Activated CD8-positive, alpha-beta T cell treated with anti-CD3 and anti-CD28 coated beads, Interleukin-2, amount 10 ng/mL, durations not matched to agents 7 days and 5 days (primary cell): ENCODE measurements at places on chromosomes 7 and 10. TPM values are rescaled to one million over a fixed set of nuclear protein-coding genes. Genes with fewer than 3 reads are reported as not detected.

Gene FAM13C
- total RNA-seq, result not detected

Gene CDC14C
- not detected for total RNA-seq

Gene AKR1C4
- not detected for total RNA-seq

Gene STK31
- total RNA-seq, result not detected

Gene NEUROD6
- not detected for total RNA-seq

Gene CC2D2B
- 0.34 TPM for total RNA-seq

GRCh38 chr10:76281659-76282058 lies 850.2 kb downstream of the LRMDA start:
- no peaks in the 10 kb centered on the region for H3K4me1 ChIP-seq
- no peak for DNase-seq
- H3K27me3 ChIP-seq, result no peaks in the 10 kb centered on the region

DNA sequence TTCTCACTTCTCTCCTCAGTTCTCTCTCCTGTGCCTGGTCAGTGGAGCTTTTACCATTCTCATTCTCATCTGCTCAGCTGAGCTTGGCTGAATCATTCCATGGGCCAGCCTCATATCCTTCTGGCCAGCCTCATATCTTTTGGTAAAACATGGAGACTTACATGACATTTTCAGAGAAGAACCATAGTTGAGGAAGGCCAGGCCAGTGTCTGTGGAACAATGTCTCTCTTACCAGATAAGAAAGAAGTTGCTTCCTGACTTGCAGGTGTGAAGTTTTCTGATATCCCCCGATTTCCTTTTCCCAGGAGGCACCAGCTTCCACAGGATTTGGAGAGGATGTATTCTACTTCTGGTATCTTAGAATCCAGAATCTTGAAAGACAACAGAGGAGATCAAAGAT lies 24.7 kb downstream of the ST7 start:
- H3K4me1 ChIP-seq, result no peaks in the 10 kb centered on the region
- H3K4me3 ChIP-seq, result no peak overlapping the region
- DNase-seq, result no peak
- no peak overlapping the region for H3K27ac ChIP-seq
- H3K27me3 ChIP-seq, result no peaks in the 10 kb centered on the region
- H3K36me3 ChIP-seq, result no peaks in the 10 kb centered on the region

DNA sequence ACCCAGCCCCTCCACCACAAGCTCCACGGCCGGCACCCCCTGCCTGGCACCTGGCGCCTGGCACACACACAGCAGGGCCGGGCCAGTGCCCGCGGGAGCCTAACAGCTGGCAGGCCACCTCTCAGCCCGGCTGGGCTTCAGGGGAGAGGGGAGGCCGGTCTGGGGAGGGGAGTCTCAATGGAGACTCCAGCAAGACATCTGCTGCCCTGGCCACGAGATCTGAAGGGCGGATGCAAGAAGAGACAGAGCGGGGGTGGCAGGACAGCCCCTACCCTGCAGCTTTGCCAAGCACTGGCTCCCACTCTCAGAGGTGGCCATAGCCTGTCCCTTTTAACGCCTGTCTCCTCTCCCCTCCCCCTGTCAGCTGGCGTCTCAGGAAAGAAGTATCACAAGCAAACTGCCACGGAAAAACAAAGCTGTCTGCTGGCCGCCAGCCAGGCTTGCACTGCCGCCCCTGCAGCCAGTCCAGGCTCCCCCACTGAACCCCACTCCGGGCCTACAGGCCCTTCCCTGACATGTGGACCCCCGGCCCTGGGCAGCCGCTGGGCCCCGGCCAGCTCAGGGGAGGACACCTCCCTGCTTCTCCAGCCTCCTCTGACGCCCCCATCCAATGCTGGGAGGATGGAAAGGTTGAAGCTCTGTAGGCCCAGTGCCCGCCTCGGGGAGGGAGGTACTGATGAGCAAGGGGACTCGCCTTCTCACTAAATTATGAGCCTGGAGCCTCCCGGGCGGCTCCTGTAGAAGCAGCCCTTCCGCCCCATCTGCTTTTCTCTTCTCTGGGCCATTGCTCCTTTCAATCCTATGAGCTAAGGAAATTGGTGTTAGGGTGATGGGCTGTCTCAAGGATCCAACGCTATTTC lies 178.4 kb downstream of the ARHGAP12 start:
- no peak overlapping the region for H3K4me3 ChIP-seq
- DNase-seq, result no peak
- H3K4me1 ChIP-seq, result peaks cover 17% of the 10 kb centered on the region
- no peaks in the 10 kb centered on the region for H3K27me3 ChIP-seq
- H3K36me3 ChIP-seq, result no peaks in the 10 kb centered on the region
- H3K27ac ChIP-seq, result no peak overlapping the region

DNA sequence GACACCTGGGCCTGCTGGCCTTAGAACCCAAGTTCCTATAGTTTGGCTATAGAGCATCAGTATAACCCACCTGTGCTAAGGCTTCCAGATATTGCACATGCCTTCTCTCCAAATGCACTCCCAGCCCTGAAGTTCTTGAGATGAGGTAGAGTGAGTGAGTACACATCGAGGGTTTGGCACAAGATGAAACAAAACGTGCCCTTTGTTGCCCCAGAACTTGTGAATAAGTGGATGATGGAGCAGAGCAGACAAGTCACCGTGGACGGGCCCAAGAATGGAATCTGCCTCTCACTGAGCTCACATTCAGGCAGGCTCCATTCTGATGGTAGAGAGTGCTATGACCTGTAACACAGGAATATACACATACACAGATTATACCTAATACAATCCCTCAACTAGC lies 73.0 kb upstream of the STK17A start:
- no peak overlapping the region for H3K27ac ChIP-seq
- peaks cover 17% of the 10 kb centered on the region for H3K27me3 ChIP-seq
- H3K4me1 ChIP-seq, result peaks cover 4% of the 10 kb centered on the region
- no peak for DNase-seq
- H3K36me3 ChIP-seq, result no peaks in the 10 kb centered on the region

DNA sequence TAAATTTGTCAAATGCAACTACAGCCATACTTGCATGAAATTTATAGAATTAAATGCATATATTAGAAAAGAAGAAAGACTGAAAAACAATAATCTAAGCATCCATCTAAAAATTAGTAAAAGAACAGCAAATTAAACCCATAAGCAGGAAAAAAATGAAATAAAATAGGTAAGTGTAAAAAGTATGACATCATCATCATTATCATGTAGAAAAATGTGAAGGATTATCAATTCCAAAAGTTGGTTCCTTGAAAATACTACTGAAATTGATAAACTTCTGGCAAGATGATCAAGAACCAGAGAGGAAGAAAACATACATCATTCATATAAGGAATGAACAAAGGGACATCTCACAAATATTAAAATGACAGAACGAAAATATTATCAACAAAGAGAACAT lies 19.6 kb upstream of the HECW1 start:
- DNase-seq, result no peak
- H3K27me3 ChIP-seq, result peaks cover 12% of the 10 kb centered on the region
- no peaks in the 10 kb centered on the region for H3K4me1 ChIP-seq
- no peak overlapping the region for H3K4me3 ChIP-seq

- no peaks in the 10 kb centered on the region for H3K4me1 ChIP-seq
- no peak for DNase-seq
- H3K4me3 ChIP-seq, result no peak overlapping the region
- no peak overlapping the region for H3K27ac ChIP-seq
- H3K36me3 ChIP-seq, result no peaks in the 10 kb centered on the region
- peaks cover 27% of the 10 kb centered on the region for H3K27me3 ChIP-seq
Measured at GRCh38 chr10:15353471-15354017, 17.5 kb downstream of the FAM171A1 start.

DNA sequence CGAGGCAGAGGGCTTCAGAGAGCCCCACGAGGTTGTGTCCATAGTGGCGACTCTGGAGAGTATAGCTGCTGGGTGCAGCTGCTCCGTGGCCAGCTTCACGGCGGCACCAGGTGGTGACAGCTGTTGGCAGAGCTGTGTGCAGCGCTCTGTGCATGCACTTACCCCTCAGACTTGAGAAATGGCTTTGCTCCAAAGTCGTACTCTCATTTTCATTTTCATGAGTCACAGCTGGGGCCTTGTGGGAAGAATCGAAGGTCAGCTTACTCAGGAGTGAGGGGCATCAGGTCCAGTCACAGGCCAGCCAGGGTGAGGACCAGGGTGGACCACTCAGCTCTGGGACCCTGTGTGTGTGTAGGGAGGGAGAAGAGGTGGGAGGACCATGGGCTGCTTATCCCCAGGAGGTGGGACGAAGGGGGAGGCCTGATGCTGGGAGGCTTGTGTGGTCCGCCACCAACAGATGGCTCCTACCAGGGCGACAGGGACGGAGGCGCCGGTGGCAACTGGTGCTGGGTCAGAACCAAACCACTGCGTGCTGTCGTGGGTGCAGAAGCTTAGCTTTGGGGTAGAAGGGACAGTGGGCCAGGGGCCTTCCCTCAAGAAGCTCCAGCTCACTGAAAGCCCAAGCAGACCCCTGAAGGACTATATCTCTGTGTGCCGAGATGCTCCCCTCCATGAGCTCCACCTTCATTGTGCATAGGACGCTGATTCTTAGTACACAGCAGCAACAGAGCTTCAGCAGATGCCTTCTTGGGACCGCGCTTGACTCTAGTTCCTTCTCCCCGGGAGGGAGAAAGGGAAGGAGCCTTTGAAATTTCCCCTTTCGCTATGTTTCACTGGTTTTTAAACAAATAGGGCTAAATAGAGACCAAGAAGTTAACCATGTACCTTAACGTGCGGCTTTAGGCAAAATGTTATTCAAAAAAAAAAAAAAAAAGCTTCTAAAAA lies 225.0 kb downstream of the CELF2 start:
- H3K27ac ChIP-seq, result peak overlapping the region; percentile 78
- H3K4me1 ChIP-seq, result peaks cover 49% of the 10 kb centered on the region
- no peak overlapping the region for H3K4me3 ChIP-seq

- no peak for DNase-seq
- H3K4me1 ChIP-seq, result no peaks in the 10 kb centered on the region
- H3K27ac ChIP-seq, result no peak overlapping the region
- H3K4me3 ChIP-seq, result no peak overlapping the region
- no peaks in the 10 kb centered on the region for H3K36me3 ChIP-seq
Measured at GRCh38 chr10:131068311-131068710, 243.2 kb downstream of the TCERG1L start.

DNA sequence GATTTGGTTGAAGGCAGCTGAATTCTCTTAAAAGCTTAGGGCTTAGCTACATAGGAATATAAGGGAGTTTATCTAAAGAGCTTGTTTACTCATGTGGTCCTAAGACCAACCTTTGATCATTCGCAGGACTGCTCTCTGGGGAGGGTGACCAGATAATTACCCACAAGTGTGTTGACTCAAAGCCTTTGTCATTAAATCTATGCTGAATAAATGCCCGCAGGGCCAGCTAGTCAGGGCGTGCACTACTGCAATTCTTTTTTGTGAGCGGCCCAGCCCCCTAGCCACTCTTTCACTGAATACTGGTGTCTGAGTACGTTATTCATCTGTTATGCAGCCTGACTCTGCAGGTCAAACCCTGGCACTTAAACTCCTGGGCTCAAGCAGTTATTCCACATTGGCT lies 69.6 kb downstream of the AKAP9 start:
- no peaks in the 10 kb centered on the region for H3K4me1 ChIP-seq
- no peak overlapping the region for H3K4me3 ChIP-seq
- H3K36me3 ChIP-seq, result peaks cover 46% of the 10 kb centered on the region
- no peaks in the 10 kb centered on the region for H3K27me3 ChIP-seq
- DNase-seq, result no peak
